ENCODE measurements at places on chromosomes 5 and 9.

- DNase-seq, result no peak
Observed at GRCh38 chr9:134370638-134371037, 44.4 kb downstream of the RXRA start.

DNA sequence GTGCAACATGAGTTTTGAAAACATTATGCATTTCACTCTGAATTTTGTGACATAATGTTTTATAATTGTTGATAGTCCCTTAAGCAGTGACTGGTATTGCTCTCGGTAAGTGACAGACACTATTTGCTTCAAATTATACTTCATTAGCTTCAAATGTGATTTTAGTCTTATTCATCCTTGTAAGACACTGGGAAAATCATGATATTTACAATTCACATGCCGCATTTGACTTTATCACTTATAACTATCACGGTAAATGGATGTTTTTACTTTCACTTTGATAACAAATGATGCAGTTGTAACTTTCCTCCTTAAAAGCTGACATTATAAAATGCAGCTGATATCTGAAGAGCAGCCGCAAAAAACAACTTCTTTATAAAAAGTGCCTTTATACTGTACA is 44.1 kb upstream of the ITGA2 start:
- DNase-seq, result no peak

DNA sequence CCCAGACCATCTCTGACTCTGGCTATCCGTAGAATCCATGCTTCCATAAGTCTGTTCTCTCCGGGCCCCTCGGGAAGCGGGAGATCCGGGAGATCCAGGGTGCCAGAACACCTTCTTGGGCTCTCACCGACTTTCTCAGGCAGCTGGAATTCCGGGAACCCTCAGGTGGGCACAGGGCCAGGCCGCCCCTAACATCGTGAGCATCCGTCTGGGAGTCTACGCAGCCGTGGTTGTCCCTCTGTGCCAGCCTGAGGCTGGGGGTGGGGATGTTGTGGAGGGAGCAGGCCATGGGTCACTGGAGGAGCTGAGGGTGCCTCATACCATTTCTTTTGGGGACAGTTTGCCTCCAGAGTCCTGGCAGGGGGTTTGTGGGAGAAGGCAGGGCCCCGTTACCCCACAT is 92.3 kb upstream of the COL5A1 start:
- no peak for DNase-seq

- DNase-seq, result no peak
Observed at GRCh38 chr5:57549566-57549965, 67.0 kb upstream of the ACTBL2 start.

DNA sequence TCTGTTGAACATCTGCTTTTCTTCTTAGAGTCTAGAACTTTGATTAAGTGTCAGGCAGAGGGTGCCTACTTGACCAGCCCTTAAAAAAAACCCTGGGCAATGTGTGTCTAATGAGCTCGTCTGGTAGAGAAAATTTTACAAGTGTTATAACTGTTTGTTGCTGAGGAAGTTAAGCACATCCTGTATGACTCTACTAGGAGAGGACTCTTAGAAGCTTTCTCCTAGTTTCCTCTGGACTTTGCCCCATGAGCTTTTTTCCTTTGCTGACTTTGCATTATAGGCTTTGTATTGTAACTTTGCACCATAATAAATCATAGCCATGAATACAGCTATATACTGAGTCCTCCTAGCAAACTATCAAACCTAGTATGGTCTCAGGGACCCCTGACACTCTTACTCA is 39.4 kb downstream of the GNG10 start:
- DNase-seq, result no peak

DNA sequence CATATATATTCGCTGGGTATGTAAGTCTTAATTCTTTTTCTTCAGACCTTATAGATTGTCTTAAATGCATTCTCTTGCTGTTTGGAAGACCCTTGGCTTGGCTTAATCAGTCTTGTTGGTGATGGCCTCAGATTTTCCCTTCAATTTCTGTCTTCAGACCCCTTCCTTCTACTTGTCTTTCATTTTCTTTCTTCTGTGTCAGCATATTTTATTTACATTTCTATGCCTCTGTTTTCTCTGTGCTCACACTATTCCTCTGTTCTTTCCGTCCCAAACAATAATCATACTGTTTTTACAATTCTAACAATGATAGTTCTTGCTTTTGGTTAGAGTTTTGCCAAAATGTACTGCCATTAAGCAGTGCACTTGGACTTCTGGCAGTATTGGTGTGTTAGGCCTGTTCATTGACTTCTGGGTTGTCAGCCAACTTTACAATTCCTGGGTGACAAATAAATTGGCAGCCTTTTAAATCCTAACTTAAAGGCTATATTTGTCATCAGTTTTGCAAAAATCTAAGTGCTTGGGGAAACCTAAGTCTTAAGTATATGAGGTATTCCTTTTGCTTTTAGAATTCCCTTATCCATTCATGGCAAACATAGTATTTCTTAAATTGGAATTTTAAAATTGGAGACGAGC is 8.0 kb downstream of the SRFBP1 start:
- no peak for DNase-seq

DNA sequence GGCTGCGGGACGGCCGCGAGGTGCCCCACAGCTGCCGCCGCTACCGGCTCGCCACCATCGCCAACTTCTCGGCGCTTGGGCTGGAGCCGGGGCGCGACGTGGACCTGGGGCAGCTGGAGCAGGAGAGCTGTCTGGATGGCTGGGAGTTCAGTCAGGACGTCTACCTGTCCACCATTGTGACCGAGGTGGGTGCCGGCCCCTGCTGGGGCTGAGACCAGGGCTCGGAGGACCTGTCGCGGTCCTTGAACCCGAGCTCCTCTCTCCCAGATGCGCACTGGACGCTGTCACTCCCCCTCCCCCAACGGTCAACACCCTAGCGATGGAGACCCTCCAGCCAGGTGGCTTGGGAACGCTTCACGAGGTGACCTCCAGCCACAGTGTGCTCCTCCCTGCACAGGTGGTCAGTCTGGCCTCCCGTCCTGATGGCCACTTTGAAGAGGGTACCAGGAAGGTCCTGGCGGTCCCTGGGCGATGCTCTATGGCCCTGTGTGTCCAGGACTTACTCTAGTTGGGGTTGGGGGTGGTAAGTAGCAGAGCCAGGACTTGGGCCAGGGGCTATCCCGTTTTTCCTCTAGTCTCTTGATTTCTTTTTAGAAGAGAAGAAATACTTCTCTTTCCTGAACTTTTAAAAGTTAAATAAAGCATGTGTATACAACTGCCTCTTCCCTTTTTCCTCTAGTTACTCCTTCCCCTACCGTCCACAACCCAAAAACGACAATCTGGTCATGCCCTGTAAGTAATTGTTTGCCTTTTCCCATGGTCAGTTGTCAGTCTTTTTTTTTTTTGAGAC is 866 bp downstream of the SLC22A5 start:
- DNase-seq, result no peak

DNA sequence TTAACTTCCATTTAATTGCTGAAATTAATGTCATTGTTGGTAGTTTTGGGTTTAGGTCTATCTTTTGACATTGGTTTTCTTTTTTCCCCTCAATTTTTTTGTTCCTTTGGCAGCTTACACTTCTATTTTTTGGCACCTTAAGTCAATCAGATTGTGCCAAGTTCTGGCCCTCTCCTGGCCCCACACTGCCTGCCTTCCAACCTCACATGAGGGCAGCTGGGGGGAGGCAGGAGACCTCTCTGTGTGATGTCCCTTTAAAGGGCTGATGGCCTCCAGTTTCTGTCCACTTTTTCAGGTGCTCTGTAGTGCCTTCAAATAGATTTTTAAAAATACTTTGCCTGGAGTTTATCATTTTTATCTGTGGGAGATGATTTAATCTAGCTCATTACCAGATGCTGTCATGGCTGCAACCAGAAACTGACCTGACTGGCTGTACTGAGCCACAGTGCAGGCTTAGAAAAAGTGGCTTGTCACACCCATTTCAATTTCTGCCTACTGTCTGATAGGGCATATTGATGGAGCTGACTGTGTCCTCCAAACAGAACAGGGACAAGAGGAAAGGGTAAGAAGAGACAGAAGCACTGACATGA is 196.6 kb downstream of the FANCC start:
- no peak for DNase-seq

DNA sequence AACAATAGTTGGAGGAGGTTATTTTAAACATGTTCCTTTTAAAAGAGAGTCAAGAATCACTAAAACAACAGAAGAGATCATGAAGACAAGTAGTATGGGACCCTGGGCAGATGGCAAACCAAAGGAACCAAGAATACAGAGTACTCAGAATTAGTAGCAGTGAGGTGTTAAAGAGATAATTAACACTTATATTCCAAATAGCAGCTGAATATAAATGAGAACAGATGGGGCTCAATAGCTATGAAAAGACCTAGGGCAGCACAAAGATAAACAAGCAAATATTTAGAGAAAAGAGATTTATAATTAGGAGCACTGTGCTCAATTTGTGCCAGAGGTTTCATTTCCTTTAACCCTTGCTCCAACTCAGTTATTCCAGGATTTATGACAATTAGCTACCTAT is 159.1 kb downstream of the FAM114A2 start:
- no peak for DNase-seq

- DNase-seq, result no peak
Observed at GRCh38 chr5:120388016-120388781, 75.9 kb upstream of the PRR16 start.

DNA sequence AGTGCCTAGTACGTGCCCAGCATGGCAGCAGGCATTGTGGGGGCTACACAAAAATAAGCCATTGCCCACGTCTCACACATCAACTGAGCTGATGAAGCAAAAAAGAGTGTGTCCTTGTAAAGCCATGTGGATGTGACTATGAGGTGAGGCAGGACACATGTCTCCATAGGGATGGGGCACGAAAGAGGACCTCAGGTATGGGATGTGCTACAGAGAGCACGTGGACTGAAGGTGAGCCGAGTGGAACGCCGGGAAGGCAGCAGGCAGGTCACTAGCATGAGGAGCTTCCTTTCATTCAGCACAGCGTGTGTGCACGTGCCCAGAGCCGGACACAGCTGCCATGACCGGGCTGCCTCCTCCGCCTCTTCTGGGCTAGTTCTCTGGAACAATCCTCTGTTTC is 429.8 kb downstream of the SPOCK1 start:
- DNase-seq, result no peak

GRCh38 chr5:171366645-171367044 is 21.0 kb upstream of the NPM1 start:
- DNase-seq, result no peak

DNA sequence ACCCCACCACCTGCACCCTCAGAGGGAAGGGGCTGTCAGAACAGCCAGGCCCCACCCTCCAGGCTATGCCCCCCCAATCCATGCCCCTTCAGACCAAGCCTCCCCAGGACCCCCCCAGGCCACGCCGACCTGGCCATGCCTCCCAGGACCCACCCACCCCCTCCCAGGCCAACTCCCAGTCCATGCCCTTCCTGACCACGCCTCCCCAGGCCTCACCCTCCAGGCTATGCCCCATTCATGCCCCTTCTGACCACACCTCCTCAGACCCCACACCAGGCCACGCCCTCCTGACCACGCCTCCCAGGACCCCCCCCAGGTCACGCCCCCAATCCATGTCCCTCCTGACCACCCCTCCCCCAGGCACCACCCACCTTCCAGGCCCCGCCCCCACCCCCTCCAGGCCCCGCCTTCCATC is 27.6 kb downstream of the TPPP start:
- no peak for DNase-seq

- DNase-seq, result no peak
Observed at GRCh38 chr5:110356677-110357076, 369.8 kb downstream of the TMEM232 start.

Data from thyroid gland (tissue), 4 donors.